ENCODE measurements at places on chromosomes 3 and 15. TPM values are rescaled to one million over a fixed set of nuclear protein-coding genes. Genes with fewer than 3 reads are reported as not detected.

GRCh38 chr3:150911771-150912170, 6.5 kb upstream of the MINDY4B start:
- DNase-seq = no peak

GRCh38 chr3:129260606-129261005, 11.2 kb downstream of the COPG1 start:
- DNase-seq = no peak

- DNase-seq = no peak
Measured at GRCh38 chr15:74432968-74433591, 678 bp downstream of the SEMA7A start.

ACTC1 gene
- not detected for total RNA-seq

AMOTL2 gene
- 140 TPM for total RNA-seq
